Non-pigmented ciliary epithelial cell (primary cell): ENCODE measurements at places on chromosomes 11 and 22.
A peak's percentile ranks its signal among the peaks of the same experiment; 100 is the strongest.

DNA sequence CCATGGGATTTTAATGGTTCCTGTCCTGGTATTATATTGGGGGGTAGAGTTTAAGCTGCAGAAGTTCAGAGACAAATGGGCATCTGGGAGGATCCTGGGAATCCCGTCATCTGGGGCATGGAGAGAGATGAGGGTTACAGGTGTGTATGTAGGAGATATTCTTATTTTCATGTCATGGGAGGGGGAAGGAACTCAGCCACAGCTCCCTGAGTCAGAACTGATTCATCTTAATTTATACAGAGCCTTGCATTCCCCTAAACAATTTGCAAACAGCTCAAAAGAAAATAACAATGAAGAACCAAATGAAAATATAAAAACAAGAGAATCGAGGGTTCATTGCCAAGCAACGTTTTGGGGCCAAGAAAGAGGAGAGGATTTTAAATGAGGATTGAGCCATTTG, 155.9 kb upstream of the TBCEL start:
- DNase-seq = no peak

DNA sequence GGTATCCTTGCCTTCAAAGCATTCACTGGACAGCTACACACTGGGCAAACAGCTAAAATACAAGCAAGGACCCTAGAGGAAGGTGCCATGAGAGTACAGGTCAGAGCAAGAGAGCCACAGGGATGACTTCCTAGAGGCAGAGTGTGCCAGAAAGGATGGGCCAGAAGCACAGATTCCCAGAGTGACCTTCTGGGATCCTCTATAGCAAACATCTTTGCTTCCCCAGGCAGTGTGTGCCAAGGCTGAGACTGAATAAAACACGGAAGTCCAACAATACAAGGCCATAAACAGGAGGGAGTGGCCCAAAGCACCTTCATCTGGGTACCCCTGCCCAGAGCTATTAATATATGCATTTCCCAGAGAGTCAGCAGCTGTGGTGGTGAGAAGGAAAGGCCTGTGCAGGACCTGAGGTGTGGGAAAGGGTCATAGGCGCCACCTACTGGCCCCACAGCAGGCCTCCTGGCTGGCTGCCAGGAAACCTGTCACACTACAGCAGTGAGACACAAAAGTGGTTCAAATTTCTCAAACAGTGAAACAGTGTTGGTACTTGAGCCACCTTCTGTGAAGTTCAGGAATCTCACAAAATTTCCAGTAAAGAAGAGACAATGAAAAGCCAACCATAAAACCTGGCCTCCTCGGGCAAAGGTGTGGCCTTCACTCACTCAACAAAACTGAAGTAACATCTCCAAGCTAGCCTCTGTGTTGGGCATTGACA, 20.3 kb downstream of the CLPB start:
- peak; percentile 20 for DNase-seq

DNA sequence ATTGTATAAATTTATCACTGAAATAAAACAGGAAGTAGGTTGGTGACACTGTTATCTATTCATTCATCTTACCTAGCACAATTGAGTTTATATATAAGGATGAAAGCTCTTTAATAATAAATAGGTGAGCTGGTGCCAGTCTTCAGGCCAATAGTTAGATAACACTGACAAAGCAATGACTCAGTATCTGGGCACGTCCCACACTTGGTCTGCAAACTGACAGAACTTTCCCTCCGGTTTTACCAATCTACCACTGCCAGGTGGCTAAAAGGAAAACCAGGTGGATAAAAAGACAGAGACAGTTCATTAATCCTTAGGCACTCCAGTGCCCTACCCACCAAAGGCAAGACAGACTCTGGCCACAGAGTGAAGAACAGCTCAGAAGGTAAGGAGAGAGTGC, 17.6 kb downstream of the DDB1 start:
- no peak for DNase-seq

- no peak for DNase-seq
Observed at GRCh38 chr22:22372086-22372485, 127.5 kb downstream of the VPREB1 start.

- DNase-seq = no peak
Observed at GRCh38 chr11:19560156-19560555, 152.5 kb upstream of the NAV2 start.

DNA sequence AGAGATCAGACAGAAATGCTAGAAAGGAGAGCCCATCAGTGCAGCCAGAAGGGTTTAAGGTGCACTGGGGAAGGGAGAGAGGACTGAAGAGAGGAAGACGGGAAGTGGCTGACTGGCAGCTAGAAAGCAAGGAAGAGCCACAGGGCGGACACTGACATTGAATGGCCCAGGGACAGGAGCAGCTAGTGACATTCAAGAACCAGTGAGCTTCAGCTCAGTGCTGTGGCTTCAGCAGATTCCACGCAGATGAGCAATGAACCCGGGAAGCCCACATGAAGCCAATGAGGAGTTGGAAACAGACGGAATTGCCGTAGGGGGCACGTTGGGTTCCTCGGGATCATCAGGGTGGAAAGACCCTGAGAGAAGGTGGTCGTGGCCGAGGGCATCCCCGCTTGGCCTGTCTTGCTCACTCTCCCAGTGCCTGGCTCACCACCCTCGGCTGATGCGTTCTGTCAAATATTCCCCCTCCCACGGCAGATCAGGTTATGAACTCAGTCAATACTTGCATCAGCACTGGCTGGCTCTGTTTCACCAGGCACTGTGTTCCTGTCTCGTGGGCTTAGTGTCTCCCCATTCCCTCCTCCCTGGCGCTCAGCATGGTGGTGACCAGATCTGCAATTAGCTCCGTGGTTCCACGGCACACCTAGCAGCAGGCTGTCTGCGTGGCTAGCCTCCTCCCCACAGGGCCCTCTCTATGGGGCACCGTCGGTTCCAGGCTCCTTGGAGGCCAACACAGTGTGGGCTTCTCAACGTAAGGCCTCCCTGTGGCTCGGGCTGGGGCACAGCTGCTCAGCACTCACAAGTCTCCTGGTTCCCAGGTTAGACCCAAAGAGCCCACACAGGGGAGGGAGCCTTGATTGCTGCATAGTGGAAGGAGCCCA, 145.5 kb downstream of the TRIM29 start:
- no peak for DNase-seq

DNA sequence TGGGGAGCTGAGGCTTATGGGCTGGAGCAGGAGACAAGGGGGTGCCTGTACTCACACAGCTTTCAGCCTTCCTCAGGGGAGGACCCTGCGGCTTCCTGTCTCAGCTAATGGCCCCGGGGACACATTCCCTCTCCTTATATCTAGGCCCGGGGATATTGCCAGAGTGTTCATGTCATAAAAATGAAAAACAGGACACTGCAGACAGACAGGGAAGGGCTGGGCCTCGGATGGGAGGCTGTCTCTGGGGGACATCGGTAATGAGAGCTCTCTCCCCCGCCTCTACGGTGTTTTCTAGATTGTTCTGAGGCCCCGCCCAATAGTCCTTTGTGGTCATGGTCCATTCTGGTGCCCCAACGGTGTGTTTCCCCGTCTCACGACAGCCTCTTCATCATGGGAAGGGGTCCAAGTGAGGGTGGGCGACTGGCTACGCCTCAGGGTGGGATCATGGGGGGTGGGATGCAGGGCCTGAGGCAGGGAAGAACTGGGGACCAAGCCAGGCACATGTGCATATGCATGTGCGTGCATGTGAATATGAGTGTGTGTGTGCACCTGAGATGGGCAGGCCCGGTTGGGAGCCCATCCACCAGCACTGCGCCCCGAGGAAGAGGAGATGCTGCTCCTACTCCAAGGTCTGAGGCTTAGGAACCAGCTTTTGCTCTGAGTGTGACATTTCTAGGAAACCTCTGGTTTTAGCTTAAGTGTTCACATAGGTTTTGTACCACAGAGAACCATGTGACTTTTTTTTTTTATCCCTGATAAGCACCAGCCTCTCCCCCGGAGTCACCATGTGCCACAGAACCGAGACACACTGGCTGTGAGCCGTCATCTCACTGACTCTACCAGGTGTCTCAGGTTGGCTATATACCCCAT, 5.3 kb downstream of the ARVCF start:
- no peak for DNase-seq

- DNase-seq = no peak
Observed at GRCh38 chr11:66970371-66970806, 4.7 kb upstream of the C11orf86 start.

DNA sequence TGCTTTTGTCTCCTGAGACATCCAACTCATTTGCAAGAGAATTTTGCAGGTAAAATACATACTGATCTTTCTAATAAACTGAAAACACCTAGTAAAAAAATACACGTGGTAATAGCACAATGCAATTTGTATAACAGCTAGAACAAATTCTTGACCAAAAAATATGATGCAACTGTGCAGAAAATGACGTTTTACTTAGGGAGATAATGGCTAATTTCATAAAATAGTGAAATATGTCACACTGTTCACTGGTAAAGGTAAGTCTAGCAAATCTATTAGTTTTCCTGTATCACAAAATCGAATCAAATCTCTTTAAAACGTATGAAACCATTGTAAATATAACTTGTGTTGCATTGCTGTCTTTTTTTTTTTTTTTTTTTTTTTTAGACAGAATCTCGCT, 130.0 kb downstream of the VPREB1 start:
- DNase-seq = no peak

- no peak for DNase-seq
Observed at GRCh38 chr11:9155930-9156329, 64.5 kb upstream of the SCUBE2 start.

DNA sequence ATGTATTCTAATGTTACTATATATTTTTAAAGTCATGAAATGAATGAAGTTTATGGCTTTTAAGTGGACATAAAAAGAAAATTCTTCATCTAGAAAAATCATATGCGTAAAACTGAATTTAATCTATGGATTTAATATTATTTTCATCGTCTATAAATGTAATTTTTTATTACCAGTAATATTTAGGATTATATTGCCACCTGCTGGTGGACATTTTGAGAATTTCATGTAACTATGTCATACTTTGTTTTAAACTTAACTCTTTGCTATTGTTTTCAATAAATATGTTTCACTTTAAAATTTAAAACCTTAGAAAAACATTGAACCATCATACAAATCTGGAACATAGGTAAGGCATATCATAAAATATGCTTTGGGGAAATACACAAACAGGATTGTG, 66.5 kb upstream of the CEP126 start:
- no peak for DNase-seq

GRCh38 chr11:118295199-118295598, 9.3 kb upstream of the CD3E start:
- no peak for DNase-seq

- no peak for DNase-seq
Observed at GRCh38 chr11:45204761-45205160, 58.3 kb downstream of the PRDM11 start.

DNA sequence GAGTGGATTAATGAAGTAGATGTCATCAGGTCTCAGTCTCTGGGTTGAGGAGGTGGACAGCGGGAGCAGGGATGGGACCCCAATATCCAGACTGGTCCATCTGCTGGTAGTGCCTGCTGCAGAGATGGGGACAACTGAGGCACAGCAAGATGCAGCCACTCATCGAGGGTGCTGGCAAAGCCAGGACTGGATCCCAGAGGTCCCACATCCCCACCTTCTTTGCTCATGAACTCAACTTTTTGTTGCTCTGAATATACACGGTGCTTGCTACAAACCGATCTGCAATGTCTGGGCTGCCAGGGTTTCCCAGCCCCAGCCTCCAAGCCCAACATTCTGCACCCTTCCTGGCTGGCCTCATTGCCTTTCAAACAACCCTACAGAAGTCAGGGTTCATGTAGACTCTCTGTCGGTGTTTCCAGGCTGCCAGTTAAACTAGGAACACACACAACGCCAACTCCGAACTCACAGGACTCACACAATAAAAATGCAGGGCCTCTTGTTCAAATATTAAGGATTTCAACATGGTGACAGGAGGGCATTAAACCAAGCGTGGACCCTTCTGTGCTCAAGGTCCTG, 168.2 kb downstream of the MN1 start:
- DNase-seq = no peak

GRCh38 chr11:67195971-67196456, 70.3 kb upstream of the GRK2 start:
- no peak for DNase-seq

DNA sequence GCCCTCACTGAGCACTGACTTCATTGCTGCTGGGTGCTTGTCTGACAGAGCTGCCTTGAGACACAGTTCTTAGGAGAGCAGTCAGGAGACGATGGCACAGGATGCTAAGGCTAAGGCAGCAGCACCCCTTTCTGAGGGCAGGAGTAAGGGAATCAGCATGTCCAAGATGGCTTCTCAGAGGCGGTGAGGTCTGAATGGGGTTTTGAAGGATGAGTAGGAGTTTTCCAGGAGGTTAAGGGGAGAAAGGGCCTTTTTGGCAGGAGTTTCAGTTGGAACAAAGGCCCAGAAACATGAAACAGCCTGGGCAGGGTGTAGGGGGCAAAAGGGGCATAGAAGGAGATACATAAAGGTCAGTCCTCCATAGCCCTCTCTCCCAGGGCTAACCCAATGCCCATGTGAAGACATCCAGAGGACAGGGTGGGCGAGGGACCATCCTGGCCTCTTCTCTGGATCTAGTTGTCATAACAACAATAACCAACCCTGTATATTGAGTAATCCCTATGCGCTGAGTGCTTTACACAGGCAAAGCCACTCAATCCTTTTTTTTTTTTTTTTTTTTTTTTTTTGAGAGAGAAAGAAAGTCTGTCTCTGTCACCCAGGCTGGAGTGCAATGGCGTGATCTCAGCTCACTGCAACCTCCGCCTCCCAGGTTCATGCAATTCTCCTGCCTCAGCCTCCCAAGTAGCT, 19.0 kb downstream of the CYTH4 start:
- no peak for DNase-seq

- DNase-seq = no peak
Observed at GRCh38 chr11:133501643-133502539, 30.4 kb downstream of the OPCML start.

DNA sequence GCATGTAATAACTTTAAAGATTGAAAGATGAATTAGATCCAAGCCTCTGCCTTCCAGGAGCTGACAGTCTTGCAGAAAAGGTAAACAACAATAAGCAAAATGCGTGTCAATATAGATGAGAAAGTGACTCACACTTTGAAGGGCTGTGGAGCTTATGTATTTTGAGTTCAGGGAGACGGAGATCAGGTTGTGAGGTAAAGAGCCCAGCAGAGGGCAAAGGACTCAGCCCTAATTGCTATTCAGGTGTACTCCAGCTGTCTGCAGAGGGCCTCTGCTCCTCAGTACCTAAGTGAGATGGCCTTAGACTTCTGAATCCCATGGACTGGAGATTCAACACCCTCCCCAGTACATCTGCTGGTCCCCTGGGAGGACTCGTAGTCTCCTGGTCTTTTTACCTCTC, 22.9 kb upstream of the CTR9 start:
- DNase-seq = no peak

DNA sequence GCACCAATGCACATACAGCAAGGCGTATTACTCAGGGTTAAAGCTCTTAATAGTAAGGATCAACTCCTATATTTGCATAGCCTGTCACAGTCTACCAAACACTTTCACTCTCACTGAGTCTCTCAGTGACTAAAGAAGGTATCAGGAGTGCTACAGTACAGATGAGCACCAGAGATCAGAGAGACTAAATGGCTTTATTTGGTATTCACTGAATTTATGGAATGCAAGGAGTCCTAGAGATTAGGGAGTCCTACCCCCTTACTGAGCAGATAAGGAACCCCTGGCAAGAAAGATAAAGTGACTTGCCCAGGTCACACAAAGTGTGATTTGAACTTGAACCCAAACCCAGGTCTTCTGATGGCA, 396.4 kb upstream of the CCDC90B start:
- DNase-seq = no peak

GRCh38 chr11:7899418-7899817, 31.6 kb downstream of the OR10A6 start:
- DNase-seq = no peak

GRCh38 chr11:64364435-64364834, 5.5 kb downstream of the RPS6KA4 start:
- DNase-seq = no peak

- DNase-seq = peak; percentile 40
Observed at GRCh38 chr11:120210626-120211521, at the start of gene OAF. Gene OAF (plus strand): TSS chr11:120211032. CDS start chr11:120211280, 248 bp downstream.
